ENCODE measurements at places on chromosomes 11 and 22.

DNA sequence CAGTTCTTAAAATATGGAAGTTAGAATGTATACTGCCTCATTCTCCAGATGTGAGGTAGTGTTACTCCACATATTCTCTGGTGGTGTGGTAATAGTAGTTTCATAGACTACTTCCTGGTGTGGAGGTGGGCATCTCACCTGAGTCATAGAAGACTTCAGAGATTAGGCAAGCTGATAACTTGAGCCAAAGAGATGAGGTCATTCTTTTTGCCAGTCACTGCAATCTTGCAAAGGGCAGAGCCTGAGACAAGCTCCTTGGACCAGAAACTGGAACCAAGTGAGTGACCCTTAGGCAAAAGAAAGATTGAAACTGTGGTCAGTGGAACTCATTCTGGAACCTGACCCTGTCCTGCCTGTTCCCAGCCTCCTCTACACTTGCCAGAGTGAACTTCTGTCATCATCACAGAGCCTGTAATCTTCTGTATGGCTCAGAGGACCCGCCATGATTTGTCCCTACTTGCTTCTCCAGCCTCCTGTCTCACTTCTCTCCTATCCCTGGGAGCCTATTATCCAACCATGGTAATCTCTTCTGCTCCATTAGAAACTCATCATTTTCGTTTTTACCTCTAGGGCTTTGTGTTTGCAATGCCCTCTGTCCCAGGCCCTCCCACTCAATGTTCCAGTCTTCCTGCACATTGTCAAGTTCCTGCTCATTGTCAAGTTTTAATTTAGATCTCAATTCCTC is 10.6 kb upstream of the CCDC83 start:
- no peak for DNase-seq

- DNase-seq = no peak
These were observed 29.6 kb downstream of the APIP start for GRCh38 chr11:34886609-34887008.

GRCh38 chr11:115912484-115912945 is 408.3 kb upstream of the CADM1 start:
- no peak for DNase-seq

- no peak for DNase-seq
These were observed 5.4 kb downstream of the SEC14L2 start for GRCh38 chr22:30402028-30402765.

- no peak for DNase-seq
These were observed 125.4 kb downstream of the CASP12 start for GRCh38 chr11:104772806-104773241.

DNA sequence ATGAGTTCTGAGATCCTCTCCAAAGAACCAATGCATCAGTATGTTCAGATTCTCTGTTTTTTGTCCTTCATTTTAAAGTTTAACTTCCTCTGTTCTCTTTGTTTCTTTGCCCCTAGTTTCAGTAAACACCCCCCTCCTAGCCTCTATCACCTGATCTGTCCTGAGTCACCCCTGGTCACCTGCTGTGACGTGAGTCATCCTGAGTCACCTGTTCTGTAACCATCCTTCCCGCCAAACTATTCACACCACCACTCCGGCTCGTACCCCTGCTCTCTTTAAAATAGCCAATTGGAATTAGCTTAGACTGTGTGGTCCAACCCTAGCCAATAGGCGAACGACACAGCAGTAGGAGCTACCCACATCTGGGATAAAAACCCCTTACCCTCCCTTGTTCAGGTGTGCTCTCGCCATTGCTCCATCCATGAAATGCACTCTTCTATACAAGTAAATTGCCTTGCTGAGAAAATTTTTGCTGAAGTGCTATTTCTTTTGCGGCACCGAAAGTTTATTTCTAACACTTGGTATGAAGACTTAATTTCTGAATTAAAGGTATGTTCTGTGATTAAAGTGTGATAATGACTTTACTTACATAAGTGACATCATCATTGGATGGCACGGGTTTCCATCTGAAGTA is 318.4 kb downstream of the AASDHPPT start:
- DNase-seq = no peak

DNA sequence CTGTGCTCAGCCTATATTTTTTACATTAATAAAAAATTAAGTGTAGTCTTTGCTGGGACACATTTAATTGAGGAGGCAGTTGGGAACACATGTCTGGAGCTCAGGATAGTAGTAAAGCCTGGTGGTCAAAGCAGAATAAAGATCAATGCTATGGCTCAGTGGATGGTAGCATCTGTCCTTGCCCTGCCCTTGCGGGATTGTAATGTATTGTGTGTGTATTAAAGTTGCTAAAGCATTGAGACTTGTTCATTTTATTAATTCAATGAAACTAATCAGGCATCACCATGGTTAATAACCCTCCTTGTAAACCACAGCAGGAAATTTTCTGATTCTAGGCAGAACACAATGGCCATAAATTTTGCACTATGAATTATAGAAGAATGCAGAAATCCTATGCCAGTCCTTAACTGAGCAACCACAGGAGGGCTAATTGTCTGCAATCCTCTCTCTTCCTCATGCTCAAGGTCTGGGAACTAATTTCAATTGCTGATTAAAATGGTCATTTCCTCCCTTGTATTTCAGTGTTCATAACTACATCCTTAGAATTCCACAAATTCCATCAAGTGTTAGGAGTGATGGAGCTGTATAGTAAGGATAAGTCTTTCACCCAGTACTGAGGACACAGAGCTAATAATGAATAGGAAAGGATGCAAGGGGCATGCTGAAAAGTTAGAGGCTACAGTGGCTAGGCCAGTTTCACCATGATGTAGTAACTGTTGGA is 403.2 kb upstream of the DDI1 start:
- no peak for DNase-seq

GRCh38 chr22:50665738-50666137 is 6.9 kb upstream of the SHANK3 start:
- no peak for DNase-seq

DNA sequence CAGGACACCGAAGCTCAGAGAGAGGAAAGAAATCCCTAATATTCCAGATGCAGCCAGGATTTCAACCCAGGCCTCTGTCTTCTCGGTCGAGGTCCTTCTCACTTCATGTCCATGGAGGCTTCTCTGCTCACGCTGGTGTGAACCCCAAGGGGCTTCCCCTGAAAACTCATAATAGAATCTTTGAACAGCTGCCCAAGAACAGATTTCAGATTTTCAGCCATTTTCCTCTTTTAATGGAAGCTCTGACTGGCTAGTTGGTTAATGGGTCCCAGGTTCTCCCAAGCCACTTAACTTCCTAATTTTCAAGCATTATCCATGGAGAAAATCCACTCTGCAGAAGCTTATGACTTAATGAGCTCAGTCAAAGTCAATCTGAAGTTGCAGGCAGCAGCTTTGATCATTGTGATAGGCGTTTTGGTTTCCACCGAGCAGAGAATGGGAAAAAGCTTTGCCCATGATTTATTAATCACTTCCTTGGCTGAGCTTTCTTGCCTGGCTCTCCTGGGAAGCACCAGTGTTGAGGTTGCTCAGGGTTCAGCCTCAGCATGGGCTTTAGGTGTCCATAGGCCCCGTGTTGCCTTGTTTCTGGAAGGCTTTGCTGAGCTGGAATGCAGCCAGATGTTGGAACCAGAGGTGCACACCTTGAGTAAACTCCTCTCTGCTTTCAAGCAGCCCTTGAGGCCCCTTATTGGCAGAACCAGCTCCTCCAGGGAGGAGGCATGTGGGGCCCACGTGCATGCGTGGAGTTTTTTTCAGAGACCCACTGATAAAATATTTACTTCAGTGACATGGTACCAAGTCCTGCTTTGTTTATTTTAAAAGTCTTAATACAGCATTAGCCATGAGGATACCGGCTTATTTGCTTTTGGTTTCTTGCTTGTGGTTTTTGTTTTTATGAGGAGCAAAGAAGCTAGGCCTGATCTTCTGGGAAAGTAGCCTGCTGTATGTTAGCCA is 25.5 kb downstream of the LDLRAD3 start:
- no peak for DNase-seq

DNA sequence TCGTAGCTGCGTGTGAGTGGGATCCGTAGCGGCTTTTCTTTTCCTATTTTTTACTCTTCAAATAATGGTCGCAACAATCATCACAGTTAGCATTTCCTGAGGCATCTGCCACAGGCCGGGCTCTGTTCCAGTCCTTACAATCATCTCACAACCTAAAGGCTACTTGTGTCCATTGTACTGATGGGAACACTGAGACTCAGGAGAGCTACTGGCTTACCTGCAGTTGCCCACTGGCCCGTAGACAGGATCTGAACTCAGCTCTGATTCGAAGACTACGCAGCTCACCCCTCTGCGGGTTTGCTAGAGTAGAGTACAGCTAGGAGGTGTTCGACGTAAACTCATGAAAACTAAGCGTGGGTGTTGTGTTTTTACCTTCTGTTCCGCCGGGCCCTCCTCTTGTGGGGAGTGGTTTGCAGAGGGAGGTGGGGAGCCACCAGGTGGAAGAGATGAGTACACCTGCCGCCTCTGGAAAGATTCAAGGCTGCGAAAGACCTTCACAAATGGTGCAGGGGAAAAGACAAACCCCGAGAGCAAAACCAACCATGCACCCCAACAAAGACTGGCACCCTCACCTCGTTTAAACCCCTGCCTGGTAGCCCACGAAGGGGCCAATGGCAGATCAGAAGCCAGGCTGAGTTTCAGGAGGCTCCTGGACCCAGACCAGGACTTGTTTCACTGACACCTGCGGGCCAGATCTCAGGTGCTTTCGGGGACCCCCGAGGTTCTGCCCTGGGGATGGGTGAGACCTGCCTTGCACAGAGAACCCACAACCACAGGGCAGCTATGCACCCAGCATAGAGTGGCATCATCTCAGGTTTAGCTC is 18.3 kb upstream of the RFPL3 start:
- no peak for DNase-seq

DNA sequence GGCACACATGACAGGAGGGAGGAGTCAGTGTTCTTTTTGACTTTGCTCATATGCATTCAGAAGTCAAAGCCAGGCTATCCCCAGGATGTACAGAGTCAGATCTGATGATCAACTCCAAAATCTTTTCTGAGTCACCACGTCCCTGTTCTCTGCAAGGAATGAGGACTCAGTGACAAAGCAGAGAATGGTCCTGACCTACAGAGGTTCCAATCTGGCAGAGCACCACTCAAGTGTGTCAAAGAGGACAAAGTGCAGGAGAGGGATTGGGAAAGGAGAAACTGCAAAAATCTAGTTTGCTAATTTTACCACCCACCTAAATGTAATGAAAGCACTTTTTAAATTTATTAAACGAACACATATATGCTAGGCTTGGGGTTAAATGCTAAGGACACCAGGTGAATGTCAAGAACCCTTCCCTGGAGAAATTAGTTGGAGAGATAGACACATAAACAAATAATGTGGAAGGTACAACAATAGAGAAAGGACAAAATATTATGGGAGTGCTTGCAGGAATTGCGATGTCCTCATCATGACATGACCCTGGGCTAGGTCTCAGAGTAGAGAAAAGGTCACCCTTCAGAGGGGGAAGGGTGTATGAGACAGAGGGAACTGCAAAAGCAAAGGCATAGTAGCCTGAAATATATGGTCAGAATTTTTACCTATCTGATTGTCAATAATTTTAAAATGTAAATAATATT is 56.3 kb downstream of the MTNR1B start:
- no peak for DNase-seq

DNA sequence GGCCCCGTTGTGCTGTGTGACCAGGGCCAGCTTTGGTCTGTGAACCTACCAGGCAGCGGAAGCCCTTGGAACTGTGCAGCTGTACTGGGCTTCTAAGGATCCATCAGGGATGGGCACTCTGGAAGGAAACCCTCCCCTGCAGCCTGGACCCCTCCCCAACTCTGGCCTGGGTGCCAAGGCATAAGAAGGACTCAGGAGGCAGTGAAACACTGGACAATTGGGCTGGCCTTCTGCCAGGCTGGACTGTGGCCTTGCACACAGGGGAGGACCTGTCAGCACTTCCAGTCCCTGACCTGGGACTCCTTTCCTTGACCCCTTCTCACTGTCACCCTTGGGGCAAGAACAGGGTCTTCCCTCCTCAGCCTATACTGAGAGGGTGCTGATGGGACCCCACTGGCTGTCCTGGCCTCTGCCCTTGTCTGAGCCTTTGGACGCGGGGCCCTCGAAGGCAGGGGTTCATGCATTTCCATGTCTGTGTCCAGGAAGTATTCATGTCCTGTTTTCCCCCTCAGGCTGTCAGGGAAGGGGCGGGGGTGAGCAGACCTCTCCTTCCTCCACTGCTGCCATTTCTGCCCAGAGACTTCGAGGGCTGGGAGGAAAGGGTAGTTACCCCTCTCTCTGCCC is 39.6 kb downstream of the PDE2A start:
- no peak for DNase-seq

DNA sequence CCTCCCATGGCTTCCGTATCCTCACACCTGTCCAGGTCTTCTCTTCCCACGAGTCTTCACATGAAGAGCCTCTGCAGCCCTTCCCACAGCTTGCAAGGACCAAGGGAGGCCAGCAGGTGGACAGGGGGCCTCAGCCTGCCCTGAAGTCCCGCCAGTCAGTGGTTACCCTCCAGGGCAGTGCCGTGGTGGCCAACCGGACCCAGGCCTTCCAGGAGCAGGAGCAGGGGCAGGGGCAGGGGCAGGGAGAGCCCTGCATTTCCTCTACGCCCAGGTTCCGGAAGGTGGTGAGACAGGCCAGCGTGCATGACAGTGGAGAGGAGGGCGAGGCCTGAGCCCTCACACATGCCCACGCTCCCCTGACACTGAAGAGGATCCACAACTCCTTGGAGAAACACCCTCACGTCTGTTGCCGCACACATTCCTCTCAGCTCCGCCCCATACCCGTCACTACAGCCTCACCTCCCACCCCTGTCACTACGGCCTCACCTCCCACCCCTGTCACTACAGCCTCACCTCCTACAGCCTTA is 8.3 kb downstream of the SSH3 start:
- no peak for DNase-seq

DNA sequence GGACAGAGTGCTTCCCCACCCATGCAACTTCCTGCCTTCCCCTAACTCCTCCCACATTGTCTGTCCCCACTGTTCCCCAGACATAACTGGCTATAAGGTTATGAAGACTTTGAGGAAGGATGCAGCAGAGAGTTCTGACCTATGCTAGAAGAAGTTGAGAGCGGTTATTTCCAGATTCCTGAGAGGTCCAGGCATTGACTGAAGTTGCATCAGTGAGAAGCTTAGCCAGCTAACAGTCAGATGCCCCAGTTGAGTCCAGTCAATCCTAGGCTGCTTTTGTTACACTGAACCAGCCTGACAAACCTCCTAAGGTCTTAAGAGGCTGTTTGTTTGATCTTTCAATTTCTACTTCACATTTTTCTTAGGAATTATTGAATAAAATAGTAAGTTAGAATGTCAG is 937.9 kb upstream of the CCDC90B start:
- no peak for DNase-seq

DNA sequence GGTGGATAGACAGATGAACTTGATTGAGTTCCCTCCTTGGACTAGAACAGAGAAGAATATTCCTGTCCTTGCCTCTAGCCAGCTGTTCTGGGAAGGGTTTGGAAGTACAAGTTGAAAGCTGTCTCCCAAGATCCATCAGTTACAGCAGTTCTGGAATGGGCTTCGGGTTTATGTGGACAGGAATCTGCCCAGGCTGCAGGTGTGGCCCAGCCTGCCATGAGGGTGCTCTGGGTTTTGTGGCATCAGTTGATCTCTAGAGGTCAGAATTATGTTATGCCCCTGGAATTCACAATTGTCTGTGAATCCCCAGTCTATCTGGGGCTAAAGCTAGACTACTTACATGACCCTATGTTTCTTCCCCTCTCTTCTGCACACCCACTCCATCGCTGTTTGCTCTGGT is 4.9 kb upstream of the MICAL2 start:
- no peak for DNase-seq

- DNase-seq = no peak
These were observed 81.9 kb upstream of the TEAD1 start for GRCh38 chr11:12592283-12592682.

- DNase-seq = no peak
These were observed 53.7 kb downstream of the CDON start for GRCh38 chr11:126008956-126009355.

GRCh38 chr11:2833051-2833715 is 52.4 kb downstream of the CDKN1C start:
- no peak for DNase-seq
